Stimulated activated CD8-positive, alpha-beta memory T cell treated with anti-CD3 and anti-CD28 coated beads, Interleukin-7, amount 100 ng/mL, for 1 hour (primary cell): ENCODE measurements at places on chromosomes 3 and 15.

DNA sequence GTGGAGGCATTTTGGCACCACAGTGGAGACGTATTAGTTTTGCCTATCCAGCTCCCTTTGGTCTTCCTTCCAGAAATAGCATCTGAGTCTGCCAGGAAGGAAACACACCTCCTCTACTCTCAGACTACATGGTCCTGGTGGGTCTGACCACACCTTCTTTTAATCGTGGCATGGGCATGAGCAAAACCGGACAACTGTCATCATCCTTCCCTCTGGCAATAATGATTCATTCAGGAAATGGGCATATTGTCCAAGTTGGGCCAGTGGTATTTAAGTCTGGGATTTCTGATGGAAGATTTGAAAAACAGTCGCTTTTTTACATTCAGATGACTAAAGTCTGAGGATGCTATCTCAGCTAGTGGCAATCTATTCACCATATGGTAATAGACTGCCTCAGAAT lies 601.0 kb upstream of the ADAMTS9 start:
- no peak for DNase-seq

DNA sequence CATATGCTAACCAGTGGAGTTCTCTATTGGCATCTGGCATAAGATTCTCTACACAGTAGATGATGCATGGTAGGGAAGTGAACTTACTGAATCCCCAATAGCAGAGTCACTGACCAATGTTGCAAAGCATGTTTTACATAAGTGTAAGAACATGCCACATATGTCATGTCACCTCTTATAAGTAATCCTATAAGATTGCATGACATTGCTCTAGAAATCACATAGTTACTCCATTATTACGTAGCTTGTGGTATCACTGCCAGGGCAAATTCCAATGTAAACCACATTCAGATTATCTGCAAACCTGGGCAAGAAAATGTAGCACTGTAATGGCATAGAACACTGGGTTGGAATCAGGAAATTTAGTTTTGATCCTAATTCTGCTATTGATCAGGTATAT lies 198.2 kb upstream of the UMPS start:
- DNase-seq = no peak

- no peak for DNase-seq
These were observed 289.9 kb upstream of the RASGRP1 start for GRCh38 chr15:38854506-38854905.

DNA sequence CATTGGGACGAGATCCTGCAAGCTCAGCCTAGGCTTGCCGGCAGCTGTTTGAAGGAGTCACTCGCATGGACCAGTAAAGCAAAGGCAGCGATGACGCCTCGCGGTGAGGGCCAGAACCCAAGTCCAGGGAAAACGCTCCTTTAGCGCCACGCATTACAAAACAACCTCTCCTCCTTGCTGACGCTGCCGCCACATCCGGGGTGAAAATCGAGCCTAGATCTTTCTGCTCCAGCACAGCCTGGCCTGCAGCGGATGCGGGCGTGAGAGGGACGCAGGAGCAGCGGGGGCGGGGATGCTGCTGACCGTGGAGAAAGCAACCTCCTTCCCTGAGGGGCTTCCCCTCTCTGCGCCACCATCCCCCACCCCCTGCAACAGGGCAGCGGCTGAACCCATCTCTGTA lies 46.7 kb downstream of the CASR start:
- no peak for DNase-seq

- no peak for DNase-seq
These were observed 6.0 kb downstream of the HEMK1 start for GRCh38 chr3:50575372-50575771.

- no peak for DNase-seq
These were observed at the start of gene MAP4 for GRCh38 chr3:48016301-48016973. MAP4 (minus strand) TSS chr3:48016416; CDS start chr3:47998860, 17,556 bp downstream.

GRCh38 chr3:143831994-143832393 lies 16.3 kb downstream of the SLC9A9 start:
- no peak for DNase-seq

GRCh38 chr15:42057799-42058646 lies 36.3 kb downstream of the PLA2G4D start:
- no peak for DNase-seq

- no peak for DNase-seq
These were observed 358.3 kb downstream of the SHQ1 start for GRCh38 chr3:72489901-72490300.

GRCh38 chr3:25456723-25457670 lies 28.9 kb downstream of the RARB start:
- no peak for DNase-seq

DNA sequence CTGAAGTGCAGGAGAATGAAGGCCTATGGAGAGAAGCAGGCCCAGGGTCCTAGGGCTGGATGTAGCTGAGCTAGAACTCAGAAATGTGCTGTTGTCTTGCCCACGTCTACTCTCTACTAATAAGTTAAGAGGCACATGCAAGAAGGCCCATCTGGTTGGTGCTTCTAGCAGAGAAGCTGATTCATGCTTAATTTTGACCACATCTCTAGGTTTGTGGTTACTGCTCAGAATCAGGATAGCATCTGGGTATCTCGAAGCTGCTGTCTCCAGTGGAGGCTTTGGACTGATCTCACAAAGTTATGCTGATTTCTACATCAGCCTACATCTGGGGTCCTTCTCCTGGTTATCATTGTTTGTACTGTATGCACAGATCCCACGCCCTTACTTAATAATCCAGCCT lies 87.3 kb downstream of the CACNA1D start:
- no peak for DNase-seq

- no peak for DNase-seq
These were observed 204.7 kb downstream of the TBL1XR1 start for GRCh38 chr3:176992565-176992964.

- DNase-seq = no peak
These were observed 25.3 kb downstream of the ADGRG7 start for GRCh38 chr3:100634493-100635272.

DNA sequence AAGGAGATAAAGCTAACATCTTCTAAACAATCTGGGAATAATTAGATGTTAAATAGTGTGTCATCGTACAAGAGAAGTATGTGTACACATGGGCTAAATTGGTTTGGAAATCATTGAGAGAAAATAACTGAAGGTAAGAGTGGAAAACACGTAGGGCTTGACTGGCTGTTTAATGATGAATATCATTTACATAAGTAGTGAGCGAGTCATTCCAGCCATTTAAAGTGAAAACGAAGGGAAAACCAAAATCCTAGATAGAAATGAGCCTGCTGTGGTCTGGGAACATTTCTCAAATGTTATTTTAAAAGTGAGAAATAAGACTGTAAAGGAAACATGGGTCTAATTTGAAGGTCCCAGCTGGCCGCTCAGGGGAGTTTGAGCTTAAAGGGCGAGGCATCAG lies 41.9 kb upstream of the KCNMB2 start:
- no peak for DNase-seq

DNA sequence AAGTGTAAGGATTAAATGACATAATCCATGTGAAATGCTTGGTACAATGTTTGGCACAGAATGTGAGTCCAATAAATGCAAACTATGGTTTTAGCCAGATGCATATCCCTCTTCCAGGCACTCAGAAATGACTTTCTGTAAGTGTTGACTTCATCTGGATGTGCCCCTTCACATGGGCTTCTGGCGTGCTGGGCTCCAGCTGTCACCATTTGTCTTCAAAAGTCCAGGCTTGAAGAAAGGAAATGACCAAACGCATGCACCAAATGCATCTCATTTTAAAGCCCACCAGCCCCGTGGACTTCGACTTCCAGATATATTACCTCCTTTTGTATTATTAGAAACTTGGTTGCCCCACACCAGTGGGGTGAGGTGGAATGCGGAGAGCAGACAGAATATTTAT lies 23.7 kb downstream of the CRYGS start:
- no peak for DNase-seq
